Activated T-helper 2 cell treated with anti-CD3 and anti-CD28 coated beads, Interferon-gamma antibody, Interleukin-2, Interleukin-4, amounts not matched to agents 10 μg/mL and 5 μg/mL and 100 μg/mL, durations not matched to agents 14 hours and 24 hours and 36 hours (primary cell): ENCODE measurements at places on chromosomes 6 and 20. TPM values are rescaled to one million over a fixed set of nuclear protein-coding genes. Genes with fewer than 3 reads are reported as not detected.
A peak's percentile ranks its signal among the peaks of the same experiment; 100 is the strongest.

GRCh38 chr6:15102241-15102640, 143.6 kb upstream of the JARID2 start:
- H3K36me3 ChIP-seq: peaks cover 2% of the 10 kb centered on the region
- peaks cover under 1% of the 10 kb centered on the region for H3K4me1 ChIP-seq
- no peak for DNase-seq
- H3K27ac ChIP-seq: no peak overlapping the region
- H3K4me3 ChIP-seq: no peak overlapping the region
- H3K27me3 ChIP-seq: peaks cover 3% of the 10 kb centered on the region

GRCh38 chr6:155404937-155405336, 50.7 kb downstream of the NOX3 start:
- no peaks in the 10 kb centered on the region for H3K4me1 ChIP-seq
- H3K4me3 ChIP-seq: no peak overlapping the region
- no peaks in the 10 kb centered on the region for H3K36me3 ChIP-seq
- H3K27ac ChIP-seq: no peak overlapping the region

- peaks cover 85% of the 10 kb centered on the region for H3K36me3 ChIP-seq
- H3K27ac ChIP-seq: no peak overlapping the region
These were observed 37.9 kb downstream of the NEDD9 start for GRCh38 chr6:11194356-11195218.

GRCh38 chr20:31560094-31560745, 44.9 kb upstream of the ID1 start:
- peak; percentile 54 for DNase-seq
- H3K27ac ChIP-seq: peak overlapping the region; percentile 68
- peaks cover 18% of the 10 kb centered on the region for H3K4me1 ChIP-seq
- H3K36me3 ChIP-seq: peaks cover 72% of the 10 kb centered on the region
- H3K27me3 ChIP-seq: no peaks in the 10 kb centered on the region
- no peak overlapping the region for H3K4me3 ChIP-seq

Gene TMEM244
- not detected in 2 replicates for total RNA-seq

Gene TNFRSF21
- total RNA-seq: 2.7 and 2.8 TPM in 2 replicates

Gene PTGIS
- total RNA-seq: 31.0 and 31.3 TPM in 2 replicates

Gene NRSN1
- not detected in 2 replicates for total RNA-seq
